Stimulated activated CD4-positive, alpha-beta T cell treated with anti-CD3 and anti-CD28 coated beads, Interleukin-1b, Interleukin-23, amount 100 ng/mL, for 24 hours (primary cell): ENCODE measurements at places on chromosomes 6 and 20.

GRCh38 chr6:33685411-33686224 lies 25.9 kb downstream of the UQCC2 start:
- no peak for DNase-seq

DNA sequence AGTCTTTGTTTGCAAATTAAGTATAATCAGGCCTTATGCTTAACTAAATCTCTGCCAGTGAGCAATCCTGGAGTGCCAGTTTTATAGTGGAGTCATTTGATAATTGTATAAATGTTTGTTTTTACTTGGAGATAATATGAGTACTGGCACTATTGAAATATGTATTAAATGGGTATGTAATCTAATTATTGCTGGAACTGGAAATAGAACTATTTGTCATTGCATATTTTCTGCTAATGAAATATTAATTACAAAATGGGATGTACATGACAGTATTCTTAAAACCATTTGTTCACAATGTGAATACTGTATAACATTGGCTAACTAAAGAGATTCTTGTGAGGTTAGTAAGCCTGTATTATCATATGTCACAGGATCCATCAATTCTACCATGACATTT lies 20.5 kb upstream of the LMBRD1 start:
- no peak for DNase-seq

DNA sequence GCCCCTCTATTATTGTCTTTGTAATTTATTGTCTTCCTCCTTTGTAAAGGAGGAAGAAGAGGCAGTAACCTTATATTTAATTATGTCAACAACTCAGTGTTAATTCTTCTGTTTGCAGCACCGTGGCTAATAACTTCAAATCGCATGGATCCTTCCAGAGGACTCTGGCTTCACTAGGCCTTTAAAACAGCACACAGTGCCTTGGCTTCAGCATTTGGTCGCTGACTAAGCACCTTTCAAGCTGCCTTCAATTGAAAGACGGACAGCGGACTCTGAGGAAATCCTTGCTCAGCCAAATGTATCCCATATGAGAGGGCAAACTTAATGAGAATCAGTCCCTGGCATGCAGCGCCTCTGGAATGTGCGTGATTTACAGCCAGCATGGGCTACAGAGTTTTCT lies 64.2 kb downstream of the SGK1 start:
- DNase-seq, result no peak

GRCh38 chr20:3461911-3462677 lies 8.7 kb upstream of the ATRN start:
- no peak for DNase-seq

- peak; percentile 19 for DNase-seq
Observed at GRCh38 chr6:134247231-134247833, 70.6 kb downstream of the SGK1 start.
